ENCODE measurements at places on chromosomes 2 and 18.

DNA sequence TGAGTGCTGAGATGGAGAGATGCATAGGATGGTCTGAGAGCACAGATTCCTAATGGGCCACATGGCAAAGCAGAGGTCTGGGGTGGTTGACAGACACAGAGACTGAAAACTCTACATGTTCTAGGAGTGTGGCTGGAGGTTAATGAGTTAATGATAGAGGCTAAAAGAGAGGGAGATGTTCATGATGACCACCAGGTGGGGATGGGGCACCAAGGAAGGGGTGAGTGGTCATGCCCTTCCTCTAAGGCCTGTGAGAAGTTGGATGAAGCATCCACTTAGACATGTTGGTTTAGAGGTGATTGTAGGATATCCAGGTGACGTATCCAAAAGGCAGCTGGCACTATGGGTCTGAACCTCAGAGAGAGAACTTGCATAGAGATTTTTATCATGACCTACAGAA is 102.1 kb downstream of the LRP2 start:
- no peak for DNase-seq

- no peak for DNase-seq
Observed at GRCh38 chr2:101740555-101740964, 43.1 kb downstream of the MAP4K4 start.

DNA sequence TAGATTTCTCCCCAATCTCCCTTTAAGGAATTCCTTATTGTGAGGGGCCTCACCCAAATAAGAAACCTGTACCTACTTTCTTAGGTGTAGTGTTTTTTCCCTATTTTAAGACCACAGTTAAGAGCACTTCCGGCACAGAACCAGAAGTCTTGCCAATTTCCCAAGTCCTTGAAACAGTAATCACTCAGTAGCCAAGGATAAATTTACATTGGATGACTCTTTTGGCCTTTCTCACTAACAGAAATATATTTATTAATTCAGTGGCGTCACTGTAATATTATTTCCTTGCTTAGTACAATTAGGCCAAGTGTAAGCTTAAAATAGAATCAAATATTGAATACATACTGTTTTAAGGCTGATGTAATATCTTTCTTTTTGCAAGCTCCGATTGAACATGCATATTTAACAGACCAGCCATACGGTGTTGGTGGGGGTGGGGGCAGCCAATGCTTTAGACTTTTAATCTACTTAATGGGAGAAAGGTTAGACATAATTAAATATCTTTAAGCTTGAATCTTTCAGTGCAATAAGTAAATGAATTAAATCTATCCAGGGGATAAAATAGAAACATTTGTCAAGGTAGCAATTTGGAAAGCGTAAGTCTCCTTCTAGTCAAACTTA is 50.8 kb upstream of the ITGA6 start:
- DNase-seq = no peak

GRCh38 chr2:234917211-234917975 is 34.4 kb upstream of the SH3BP4 start:
- no peak for DNase-seq

- DNase-seq = no peak
Observed at GRCh38 chr2:159963700-159964099, 98.7 kb downstream of the PLA2R1 start.
